HS-27A (cell line): ENCODE measurements at places on chromosomes 13 and 19.

- no peak for DNase-seq
These were observed 1292.0 kb upstream of the PCDH9 start for GRCh38 chr13:68522184-68522583.

DNA sequence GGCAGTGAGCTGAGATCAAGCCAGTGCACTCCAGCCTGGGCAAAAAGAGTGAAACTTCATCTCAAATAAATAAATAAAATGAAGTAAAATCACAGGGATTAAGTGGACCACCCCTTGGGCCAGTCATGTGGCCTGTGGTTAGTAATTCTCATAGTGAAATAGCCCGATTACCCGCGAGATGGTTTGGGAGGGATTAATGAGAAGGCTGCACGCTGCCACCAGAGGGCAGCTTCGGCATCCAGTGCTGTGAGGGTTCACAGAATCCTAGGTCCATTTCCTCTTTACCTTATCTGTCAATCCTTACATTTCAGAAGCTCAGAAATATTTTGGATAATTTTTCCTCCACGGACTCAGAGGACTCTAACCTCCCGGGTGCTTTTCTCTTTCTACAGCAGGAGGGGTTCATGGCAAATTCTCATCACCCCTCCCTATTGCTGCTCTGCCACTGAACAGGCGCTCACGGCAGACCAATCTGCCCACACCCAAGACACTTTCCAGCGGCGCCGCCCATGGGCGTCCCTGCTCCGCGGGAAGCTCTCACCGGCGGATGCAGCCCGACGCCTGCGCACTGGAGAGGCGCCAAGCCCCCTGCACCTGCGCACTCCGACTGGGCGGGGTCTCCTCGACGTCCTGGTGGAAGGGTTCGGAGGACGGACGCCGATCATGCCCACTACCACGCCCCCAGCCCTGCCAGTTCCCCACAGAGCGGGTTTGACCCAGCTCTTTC is 11.0 kb downstream of the ZNF835 start:
- no peak for DNase-seq

DNA sequence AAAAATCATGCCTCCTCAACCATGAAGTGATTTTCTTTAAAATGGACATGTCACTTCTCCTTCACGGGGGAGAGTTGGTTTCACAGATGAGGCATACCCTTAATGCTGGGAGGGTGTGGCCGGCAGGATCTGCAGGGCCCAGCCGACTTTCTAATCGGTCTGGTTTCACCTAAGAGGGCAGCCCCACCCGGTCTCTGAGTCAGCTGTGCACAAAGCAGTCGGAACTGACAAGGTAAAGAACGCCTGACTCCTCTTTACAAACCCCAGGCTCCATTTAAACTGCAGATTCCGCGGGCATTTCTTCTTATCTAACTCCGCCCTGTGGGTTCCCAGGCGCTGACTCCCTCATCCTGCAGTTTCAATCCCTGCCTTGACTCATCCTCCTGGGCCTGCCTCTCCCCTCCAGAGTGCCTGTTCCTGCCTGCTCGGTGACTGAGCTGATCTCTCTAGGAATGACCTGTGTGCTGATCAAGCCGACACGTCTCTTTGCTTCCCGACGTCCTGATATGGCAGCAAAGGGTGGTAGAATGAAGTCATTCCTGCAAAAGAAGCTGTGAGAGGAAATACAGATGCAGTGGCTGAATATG is 63.4 kb downstream of the EFNB2 start:
- DNase-seq: peak; percentile 58

- DNase-seq: no peak
These were observed 136.3 kb downstream of the KLF5 start for GRCh38 chr13:73195091-73195490.

- DNase-seq: no peak
These were observed 39.8 kb upstream of the MCF2L start for GRCh38 chr13:112928972-112929782.

- peak; percentile 70 for DNase-seq
These were observed 387.8 kb upstream of the GPC6 start for GRCh38 chr13:92838786-92839185.

DNA sequence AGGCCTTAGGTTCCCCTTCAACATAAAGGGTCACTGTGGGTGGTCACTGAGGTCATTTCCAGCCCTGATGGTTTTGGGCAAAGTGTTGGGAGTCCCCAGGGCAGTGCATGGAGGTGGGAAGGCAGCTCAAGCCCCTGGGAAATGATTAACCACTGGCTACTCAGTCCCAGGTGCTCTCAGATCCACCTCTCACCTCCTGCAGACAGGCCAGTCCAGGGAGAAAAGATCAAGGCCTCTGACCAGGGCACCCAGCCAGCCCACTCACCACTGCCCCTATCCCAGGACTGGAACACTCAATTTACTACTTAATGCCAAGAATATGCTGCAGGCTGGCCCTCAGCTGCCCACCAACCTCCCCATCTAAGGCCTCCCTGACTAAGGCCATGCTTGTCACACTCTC is 1307.9 kb downstream of the UQCRFS1 start:
- DNase-seq: no peak

DNA sequence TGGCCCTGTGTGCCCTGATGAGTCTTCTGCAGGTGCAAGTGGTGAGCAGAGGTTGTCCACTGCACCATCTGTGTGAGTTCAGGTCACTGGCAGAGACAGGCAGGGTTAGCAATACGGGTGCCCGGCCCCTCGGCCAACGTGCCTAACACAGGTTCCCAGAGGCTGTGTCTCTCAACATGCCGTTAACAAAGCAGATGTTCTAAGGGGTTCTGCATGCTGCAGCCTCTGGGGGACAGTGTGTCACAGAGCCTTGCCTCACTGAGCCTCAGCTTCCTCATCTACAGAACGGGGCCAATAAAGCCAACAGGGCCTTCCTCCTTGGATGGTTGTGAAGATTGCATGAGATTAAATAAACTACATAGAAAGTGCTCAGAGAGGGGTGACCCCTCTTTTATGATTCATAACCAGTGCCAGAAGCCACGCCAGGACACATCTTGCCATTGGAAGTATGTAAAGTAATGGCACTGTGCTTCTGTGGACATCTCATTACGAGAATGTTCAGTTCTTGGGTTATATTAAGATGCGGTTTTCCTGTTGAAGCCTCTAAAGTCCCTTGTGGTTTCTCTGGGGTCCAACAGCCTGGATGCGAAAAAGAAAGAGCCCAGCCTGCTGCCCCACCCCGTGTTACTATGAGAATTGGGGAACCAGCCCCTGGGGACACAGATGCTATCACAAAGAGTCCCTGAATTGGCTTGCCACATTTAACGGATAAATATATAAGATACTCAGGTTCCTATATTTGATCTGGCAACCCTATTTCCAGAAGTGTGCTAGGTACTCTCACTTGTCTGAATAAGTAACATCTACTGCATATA is 11.2 kb upstream of the ARHGEF18 start:
- DNase-seq: no peak

- peak; percentile 98 for DNase-seq
These were observed at the start of gene NECTIN2 for GRCh38 chr19:44845612-44846454. Gene NECTIN2, plus strand, starts transcription at chr19:44846297. Its CDS starts 229 bp downstream, at chr19:44846526.

GRCh38 chr19:954272-954671 is 28.4 kb downstream of the ARID3A start:
- no peak for DNase-seq

GRCh38 chr19:5983367-5983955 is 5.5 kb upstream of the RANBP3 start:
- DNase-seq: no peak

- no peak for DNase-seq
These were observed 2.8 kb upstream of the CDX2 start for GRCh38 chr13:27971776-27972477.

DNA sequence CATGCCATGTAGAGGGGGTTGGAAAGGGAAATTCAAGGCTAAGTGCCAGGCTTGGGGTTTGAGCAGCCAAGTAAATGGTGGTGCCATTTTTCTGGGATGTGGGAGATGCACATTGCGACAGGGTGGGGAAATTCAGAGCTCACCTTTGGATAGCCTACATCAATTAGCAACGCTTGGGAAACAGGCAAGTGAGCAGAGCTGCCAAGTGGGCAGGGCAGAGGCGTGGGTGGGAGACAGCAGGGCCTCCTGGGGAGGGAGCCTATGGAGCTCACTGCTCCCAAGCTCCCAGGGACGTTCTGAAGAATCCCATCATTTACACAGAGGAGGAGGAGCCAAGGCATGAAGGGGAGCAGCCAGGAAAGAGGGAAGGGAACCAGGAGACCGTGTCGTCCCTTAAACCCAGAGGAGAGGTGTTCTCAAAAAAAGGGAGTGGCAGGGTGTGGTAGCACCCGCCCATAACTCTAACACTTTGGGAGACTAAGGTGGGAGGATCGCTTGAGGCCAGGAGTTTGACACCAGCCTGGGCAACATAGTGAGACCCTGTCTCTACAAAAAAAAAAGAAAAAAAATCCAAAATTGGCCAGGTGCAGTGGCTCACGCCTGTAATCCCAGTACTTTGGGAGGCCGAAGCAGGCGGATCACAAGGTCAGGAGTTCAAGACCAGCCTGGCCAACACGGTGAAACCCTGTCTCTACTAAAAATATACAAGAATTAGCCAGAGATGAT is 11.5 kb upstream of the CCNE1 start:
- no peak for DNase-seq

- no peak for DNase-seq
These were observed 51.0 kb downstream of the DIAPH3 start for GRCh38 chr13:60112771-60113170.

- no peak for DNase-seq
These were observed 11.7 kb downstream of the NDUFB7 start for GRCh38 chr19:14559916-14560775.

DNA sequence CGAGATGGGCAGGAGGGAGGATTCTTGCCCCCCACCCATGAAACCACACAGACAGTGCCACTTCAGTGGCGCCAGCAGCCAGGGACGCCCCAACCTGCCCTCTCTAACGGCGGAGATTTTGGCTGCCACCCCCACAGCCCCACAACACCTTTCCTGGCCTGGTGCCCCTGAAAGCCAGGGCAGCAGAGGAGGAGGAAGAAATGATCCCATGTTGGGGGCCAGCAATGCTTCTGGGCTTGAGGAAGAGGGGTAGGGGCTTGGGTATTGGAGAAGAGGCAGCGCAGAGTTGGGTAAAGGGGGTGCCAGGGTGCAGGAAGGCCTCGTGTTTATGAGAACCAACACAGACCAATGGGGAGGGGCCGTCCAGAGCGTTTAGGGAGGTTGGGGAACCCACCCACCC is 1.7 kb downstream of the MLLT1 start:
- DNase-seq: no peak

GRCh38 chr19:50912727-50913716 is 1.8 kb upstream of the KLK4 start:
- no peak for DNase-seq

GRCh38 chr19:3536429-3537100 is 2.4 kb upstream of the TEKTIP1 start:
- DNase-seq: no peak

- no peak for DNase-seq
These were observed 10.7 kb downstream of the SBNO2 start for GRCh38 chr19:1163283-1163933.

DNA sequence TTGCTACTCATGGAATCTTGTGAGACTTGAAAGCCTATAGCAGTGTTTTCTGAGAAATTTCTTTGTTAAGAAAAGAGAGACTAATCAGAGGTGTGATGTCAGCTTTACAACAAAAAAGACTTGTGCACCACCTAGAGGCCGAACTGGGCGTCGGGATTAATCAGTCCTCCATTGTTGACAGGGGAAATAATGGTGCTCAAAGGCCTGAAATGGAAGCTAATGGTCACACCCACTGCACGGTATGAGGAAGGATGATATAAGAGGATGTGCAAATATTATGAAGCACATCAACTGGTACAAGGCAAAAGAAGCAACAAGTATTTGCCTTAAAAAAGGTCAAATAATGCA is 480.2 kb upstream of the MIR17HG start:
- peak; percentile 30 for DNase-seq

DNA sequence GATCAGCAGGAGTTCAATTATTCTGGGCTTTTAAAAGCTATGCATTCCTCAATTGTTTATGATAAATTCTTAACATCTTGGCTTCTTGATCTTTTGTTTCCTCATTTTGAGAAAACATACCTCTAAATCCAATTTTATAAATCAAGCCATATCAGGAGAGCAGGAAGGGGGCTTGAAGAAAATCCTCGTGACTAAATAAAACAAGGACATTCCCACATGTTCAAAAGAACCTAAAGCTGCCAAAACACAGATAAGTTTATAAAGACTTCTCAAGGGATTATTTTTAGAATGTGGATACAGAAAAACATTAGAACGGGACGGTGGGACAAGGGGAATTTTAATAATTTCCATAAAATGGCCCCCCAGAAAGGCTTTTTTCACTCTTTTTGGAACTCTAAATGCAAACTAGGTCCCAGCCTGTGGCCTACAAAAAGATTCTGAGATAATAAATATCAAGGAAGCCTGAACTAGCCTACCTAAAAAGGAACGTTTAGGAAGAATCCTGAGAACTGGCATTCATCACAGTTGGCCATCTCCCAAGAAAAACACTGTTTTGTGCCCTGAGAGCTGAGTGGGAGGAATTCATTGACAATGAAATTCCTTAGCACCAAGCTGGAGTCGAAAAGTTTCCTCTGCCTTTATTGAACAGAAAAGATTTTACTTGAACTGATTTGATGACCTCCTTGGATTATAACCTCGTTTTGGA is 30.1 kb downstream of the ZAR1L start:
- DNase-seq: no peak

DNA sequence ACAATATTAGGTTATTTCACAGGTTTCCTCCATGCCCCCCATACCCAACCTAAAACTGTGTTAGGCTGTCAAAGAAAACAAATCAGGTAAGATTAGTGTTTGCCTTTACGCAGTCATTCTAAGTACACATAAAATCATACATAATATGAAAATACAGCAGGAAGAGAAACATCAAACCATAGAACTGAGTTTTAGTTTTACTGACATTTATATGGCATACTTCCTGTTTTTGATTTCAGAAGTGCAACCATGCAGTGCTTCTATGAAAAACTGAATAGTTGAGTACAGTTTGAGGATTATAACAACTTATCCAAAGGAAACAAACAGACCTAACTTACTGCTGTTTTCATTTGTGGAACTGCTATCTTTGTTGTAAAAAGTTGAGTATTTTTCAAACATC is 91.3 kb downstream of the KCNRG start:
- no peak for DNase-seq

DNA sequence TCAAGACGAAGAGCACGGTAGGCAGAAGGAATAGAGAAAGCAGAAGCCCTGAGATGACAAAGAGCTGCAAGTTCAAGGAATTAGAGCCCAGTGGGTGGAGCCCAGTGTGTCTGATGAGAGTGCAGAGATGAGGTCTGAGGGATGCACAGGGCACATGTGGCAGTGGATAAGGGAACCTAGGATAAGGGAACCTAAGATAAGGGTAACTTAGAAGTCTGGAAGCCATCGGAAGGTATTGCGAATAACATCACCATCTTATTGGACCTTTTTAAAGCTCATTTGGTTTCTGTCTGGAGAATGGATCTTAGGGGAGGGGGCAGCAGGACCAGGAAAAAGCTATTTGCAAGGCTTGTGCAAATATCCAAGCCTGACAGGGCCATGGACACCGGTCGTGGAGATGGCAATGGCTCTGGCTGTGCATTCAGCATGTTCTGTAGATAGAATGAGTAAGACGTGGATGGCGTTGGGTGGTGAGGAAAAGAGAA is 1.3 kb downstream of the FPR3 start:
- no peak for DNase-seq

- no peak for DNase-seq
These were observed 6.4 kb upstream of the ERCC5 start for GRCh38 chr13:102839462-102839861.

GRCh38 chr19:16232568-16232967 is 34.9 kb downstream of the AP1M1 start:
- no peak for DNase-seq
